ENCODE measurements at places on chromosomes 7 and 10.

GRCh38 chr10:43160046-43160920 is 22.0 kb downstream of the CSGALNACT2 start:
- DNase-seq = no peak

DNA sequence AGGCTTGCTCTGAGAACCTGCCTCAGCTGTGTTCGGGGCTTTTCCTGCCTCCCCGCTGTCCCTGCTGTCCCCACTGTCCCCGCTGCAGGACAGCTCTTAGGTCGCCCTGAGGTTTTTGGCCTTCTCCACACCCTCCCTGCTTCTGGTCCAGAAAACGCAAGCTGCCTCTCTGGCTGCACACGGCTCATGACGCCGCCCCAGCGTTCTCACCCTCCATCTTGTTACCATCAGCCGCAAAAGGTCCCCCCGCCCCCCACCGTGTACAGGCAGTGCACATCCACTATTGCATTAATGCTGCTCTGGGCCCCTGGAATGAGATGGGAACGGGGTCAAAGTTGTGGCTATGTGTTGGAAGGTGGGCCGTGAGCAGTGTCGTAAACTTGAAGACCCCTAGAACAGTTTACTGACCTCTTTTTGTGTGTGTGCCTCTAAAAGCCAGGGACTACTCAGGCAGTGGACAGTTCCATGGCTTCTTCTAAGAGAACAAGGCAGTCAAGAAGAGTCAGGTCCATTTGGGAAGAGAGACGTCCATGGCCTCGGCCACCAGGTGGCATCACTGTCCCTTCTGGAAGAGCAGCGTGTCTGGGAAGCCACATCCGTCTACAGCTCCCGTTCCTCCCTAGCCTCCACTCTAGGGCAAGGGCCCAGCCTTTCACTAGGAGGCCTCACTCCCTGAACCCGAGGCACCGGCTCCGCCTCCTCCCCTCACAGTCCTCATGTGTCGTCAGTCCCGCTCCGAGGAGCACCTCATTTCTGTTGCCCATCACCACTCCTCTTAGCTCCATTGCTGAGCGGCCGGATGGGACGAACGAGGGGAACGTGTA is 38.5 kb upstream of the MKRN1 start:
- no peak for DNase-seq

DNA sequence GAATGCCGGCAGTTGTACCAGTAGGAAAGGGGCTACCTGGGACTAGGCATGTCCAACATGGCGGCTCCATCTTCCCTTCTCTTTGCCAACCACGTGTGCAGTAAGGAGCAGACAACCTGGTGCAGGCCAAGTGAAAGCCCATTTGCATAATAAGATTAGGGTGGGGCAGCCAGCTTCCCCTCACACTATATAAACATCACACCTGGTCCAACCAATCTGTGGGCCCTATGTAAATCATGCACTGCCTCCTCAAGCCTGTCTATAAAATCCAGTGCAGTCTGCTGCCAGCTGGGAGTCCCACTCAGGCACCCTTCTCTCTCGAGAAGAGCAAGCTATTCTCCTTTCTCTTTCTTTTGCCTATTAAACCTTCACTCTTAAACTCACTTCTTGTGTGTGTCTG is 429.3 kb downstream of the CALN1 start:
- DNase-seq = no peak

- no peak for DNase-seq
These were observed 219.0 kb downstream of the GLRX3 start for GRCh38 chr10:130354976-130355795.

- DNase-seq = no peak
These were observed 114.8 kb upstream of the LANCL2 start for GRCh38 chr7:55250313-55250712.

GRCh38 chr10:51879238-51879637 is 179.8 kb upstream of the CSTF2T start:
- DNase-seq = no peak

GRCh38 chr7:67588631-67589030 is 592.0 kb downstream of the TYW1 start:
- no peak for DNase-seq

GRCh38 chr10:32317795-32318357 is 29.1 kb downstream of the EPC1 start:
- no peak for DNase-seq

- no peak for DNase-seq
These were observed 37.2 kb downstream of the KAT6B start for GRCh38 chr10:74863551-74863950.

DNA sequence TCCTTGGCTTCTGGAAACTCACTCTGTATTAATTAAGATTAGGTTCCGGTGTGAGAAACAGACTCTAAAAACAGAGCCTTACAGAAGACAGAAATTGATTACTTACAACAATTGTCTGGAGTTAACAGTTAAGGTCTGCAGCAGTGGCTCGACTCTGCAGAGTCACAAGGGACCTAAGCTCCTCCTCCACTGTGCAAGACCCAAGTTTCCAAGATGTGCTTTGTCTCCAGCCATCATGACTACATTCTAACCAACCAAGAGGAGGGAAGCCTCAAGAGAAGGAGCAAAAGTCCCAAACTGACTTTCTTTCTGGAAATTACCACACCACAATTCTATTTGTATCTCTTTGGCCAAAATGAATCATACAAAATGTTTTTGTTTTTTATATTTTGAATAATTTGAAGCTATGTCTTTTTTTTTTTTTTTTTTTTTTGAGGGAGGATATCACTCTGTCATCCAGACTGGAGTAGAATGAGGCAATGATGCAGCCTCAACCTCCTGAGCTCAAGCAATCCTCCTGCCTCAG is 14.2 kb upstream of the ODAD2 start:
- DNase-seq = no peak

DNA sequence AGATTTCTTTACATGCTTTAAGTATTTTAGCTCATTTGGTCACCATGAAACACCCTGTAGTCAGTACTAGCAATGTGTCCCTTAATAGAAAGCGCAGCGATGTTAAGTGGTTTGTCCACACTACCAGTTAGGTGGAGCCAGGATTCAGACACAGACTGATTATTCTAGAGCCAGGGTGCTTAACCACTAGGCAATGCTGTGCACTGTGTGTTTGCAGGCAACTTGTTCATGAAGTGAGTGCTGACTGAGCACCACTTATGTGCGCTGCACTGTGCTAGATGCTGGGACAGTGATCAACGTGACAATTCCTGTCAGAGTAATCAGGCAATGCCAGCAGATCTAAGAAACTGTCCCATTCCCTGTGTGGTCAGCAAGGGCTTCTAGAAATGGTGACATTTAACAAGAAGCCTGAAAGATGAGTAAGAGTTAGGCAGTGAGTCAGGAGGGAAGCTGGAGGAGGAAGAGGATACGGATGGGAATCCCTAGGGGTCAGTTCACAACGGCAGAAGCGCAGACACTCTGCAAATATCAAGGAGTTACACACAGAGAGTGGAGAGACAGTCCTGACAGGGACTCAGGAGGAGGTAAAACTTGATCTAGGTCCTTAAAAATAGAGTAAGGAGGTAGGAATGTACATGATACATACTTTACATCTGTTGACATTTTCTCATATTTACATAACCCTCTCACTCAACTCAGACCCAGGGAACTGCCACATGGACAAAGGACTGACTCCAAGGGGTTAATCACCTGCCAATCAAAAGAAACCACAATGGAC is 69.7 kb upstream of the EGR2 start:
- no peak for DNase-seq

GRCh38 chr10:102710609-102711008 is 3.6 kb downstream of the ARL3 start:
- DNase-seq = no peak

DNA sequence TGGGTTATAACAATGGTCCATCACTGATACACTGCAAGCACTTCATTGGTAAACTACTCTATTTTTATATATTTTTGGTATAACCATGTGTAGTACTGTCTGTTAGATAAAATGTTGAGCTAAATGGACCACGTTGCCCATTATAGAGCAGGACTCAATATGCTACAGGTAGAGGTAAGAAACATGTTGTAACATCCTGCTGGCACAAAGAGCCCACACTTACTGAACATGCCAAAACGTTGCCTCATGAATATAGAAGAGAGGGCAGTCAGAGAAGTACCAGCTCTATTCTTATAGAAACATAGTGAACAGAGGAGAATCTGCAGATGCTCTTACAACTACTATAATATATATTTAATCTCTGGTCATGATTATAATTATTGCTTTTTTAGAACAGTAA is 18.4 kb upstream of the MET start:
- DNase-seq = no peak

- DNase-seq = no peak
These were observed 437.7 kb downstream of the AUTS2 start for GRCh38 chr7:70035955-70036354.

- DNase-seq = no peak
These were observed 61.3 kb downstream of the APBB1IP start for GRCh38 chr10:26499426-26499825.

DNA sequence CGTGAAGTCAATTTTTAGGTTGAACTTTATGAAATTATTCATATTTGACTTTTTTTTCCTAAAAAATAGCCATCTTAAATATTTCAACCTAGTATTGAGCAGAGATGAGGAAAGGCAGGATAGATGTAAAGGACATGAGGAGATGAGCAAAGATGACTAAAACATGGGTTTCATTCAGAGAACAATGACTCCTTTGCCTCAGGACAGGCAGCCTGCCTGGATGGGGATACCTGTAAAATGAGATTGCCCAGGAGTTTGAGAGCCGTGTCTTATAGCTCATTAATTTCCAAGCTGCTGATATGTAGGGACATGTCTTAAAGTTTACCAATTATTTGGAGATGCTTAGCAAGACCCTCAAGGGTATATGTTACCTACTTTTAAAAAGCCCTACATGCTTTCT is 243.8 kb upstream of the MDFIC start:
- DNase-seq = no peak

GRCh38 chr10:45624724-45625123 is 47.8 kb downstream of the ZFAND4 start:
- no peak for DNase-seq

GRCh38 chr10:72061491-72061890 is 26.9 kb downstream of the SPOCK2 start:
- DNase-seq = no peak

- peak; percentile 15 for DNase-seq
These were observed at the start of gene CH25H for GRCh38 chr10:89207181-89207800. TSS of gene CH25H (minus strand) at chr10:89207317. CDS start at chr10:89207292, 25 bp downstream.

- no peak for DNase-seq
These were observed 8.2 kb upstream of the STARD3NL start for GRCh38 chr7:38169847-38170246.

DNA sequence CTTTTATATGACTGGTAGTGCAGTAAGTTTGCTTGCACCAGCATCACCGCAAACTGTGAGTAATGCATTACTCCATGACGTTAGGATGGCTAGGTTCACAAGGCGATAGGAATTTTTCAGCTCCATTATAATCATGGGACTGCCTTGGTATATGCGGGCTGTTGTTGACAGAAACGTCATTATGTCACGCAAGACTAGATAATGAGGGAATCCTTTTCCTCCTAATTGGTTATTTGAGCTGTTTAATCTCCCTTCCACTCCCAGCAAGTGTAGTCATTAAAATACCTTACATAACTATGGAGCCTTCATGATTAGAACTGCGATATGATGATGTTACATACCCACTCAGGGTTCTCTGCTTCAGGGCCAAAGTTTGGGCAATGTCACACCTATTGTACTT is 17.3 kb downstream of the KLLN start:
- no peak for DNase-seq

DNA sequence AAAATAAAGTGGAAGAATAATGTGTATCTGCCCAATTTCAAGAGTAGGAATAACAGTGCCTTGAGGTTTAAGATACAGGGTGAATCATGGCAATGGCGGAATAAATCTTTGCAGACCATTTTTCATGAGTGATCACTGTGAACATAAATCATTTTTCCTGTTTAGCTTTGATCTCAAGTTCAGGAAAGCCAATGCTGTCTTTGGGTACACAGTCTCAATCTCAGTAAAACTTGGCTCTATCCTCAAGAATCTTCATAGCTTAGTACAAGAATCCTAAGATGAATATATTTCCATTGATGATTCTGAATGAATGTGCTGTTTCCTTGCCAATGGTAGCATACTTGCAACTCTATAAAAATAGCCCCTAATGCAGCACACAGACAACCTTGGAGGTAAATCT is 6.8 kb downstream of the NAMPT start:
- no peak for DNase-seq

- no peak for DNase-seq
These were observed 177.4 kb downstream of the CELF2 start for GRCh38 chr10:11194859-11195586.

DNA sequence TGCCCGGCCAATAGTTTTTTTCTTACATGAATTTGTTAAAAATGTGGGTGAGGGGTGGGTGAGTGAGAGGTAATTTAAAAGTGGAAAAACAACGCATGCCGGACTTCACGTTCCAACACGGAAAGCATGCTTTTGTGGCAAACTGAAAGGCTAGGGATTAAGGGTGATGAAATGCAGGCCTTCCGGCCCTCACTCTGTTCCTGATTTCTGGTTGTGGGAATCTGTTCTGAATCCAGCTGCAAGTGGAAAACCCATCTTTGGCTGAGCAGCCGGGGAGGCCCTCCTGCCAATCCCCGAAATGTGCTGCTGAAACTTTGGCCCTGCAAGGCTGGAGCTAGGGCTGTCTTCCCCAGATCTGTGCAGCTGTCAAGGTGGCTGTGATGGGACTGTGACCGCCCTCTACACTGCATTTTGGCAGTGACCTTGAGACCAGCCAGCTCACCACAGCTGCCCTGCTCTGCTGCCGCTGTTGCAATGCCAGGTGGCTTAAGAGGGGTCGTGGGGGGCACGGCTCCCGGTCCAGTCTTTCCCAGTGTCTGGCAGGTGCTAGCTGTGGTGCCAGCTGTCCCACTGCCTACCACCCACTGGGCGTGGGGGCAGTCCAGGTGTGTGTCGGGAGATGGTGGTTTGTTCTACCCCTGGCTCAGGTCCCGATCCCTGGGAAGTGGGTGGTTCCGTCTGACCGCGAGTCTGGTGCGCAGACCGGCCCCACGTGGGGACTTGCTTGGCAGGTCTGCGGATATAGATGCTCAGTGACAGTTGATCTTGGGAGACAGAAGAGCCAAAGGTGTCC is 39.0 kb downstream of the TET1 start:
- no peak for DNase-seq

DNA sequence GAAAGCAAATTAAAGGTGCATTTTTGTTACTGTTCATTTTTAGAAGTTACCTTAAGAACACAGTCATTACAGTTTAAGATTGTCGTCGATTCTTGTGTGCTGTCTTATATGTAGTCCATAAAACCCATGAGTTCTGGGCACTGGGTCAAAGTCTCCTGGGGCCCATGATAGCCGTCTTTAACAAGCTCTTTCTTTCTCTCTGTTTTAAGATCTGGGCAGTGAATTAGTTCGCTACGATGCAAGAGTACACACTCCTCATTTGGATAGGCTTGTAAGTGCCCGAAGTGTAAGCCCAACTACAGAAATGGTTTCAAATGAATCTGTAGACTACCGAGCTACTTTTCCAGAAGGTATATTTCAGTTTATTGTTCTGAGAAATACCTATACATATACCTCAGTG is 90.7 kb upstream of the CAPZA2 start:
- no peak for DNase-seq

DNA sequence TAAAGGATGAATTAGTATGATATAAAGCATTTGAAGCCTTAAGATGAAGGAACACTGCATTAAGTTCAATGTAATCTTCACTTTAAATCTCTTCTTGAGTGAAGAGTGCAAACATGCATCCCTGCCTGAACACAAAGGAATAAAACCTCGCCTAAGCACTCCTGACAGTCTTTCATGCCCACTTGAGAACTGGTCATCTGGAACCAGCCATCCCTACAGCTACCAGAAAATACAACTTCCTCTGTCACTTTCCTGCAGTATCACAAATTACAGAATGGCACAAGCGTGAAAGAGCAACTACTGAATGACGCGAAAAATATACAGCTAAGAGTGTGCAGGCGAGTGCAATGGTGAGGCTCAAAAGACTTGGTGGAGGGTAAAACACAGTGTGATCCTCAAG is 1079.9 kb downstream of the CNTNAP2 start:
- no peak for DNase-seq

GRCh38 chr10:109348324-109348723 is 575.0 kb downstream of the XPNPEP1 start:
- DNase-seq = no peak

Data from activated gamma-delta T cell (primary cell).